Glutamatergic neuron (in vitro differentiated cells): ENCODE measurements at places on chromosomes 7 and 10. TPM values are rescaled to one million over a fixed set of nuclear protein-coding genes. Genes with fewer than 3 reads are reported as not detected.

GPRIN2 gene
- 3.0 TPM for total RNA-seq

CAV2 gene
- 1.7 TPM for total RNA-seq

IKZF5 gene
- total RNA-seq: 9.5 TPM

NACAD gene
- total RNA-seq: 125 TPM

GNAI1 gene
- total RNA-seq: 61.9 TPM

ELMO1 gene
- 5.5 TPM for total RNA-seq

TSPAN15 gene
- total RNA-seq: 49.8 TPM

STEAP1B gene
- total RNA-seq: not detected

MACC1 gene
- total RNA-seq: 0.29 TPM

NPSR1 gene
- not detected for total RNA-seq
